ENCODE measurements at places on chromosomes 13 and 19.

DNA sequence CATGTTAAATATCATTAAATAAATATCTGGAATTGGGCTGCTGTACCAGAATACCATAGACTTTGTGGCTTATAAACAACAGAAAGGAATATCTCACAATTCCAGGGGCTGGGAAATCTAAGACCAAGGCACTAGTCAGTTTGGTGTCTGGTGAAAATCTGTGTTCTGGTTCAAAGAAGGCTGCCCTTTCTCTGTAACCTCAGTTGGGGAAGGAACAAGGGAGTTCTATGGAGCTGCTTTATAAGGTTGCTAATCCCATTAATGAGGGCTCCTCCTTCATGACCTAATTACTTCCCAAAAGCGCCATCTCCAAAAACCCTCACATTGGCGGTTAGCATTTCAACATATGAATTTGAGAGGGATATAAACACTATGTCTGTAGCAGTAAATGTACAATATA lies 480.9 kb downstream of the GPC5 start:
- DNase-seq = no peak

GRCh38 chr13:94056362-94056990 lies 423.0 kb downstream of the DCT start:
- DNase-seq = no peak

- no peak for DNase-seq
These were observed 391 bp downstream of the ZNF761 start for GRCh38 chr19:53432088-53432661.

DNA sequence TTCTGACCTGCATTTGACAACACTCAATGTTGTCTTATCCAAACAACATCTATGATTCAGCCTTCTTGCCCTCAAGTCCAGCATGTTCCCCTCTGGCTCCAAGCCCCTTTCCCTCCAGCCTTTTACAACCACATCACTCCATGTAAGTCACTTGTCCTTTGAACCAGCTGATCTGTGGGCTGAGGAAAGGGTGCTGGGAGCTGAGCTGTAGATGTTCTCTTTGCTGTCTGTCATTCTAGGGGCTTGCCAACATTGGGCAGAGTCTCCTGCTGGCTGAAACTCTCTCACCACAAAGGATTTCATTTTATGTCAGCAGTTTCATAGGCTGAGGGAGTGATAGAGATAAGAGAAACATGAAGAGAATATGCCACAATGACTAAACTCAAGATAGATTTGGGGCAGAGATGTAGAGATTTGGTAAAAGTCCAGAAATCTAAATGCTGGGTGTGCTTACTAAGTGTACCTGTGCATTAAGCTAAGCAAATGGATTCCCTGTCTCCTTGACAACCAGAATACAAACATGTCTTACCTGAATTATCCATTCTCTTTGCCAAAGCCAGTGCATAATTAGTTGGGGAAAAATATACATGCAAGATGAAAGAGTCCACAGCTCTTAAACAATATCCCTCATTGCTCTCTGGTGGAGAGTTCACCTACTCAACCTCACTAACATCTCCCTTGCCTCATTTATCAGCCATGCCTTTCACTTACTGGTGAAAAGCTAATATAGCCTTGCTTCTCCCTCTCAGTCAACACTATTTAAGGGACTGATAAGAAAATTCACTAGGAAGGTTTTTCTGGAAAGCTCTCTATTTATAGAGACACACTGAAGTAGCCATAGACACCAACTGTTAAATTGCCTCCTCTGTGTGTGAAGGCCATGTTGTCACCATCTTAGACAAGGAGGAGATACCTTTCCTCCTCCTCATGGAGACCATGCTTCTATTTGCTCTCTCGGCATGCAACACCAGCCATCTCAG lies 175.5 kb upstream of the SERP2 start:
- no peak for DNase-seq

- no peak for DNase-seq
These were observed 7.4 kb upstream of the KLHL26 start for GRCh38 chr19:18629166-18630088.

- no peak for DNase-seq
These were observed 2700.2 kb downstream of the PCDH9 start for GRCh38 chr13:64529874-64530485.

GRCh38 chr19:19343762-19344161 lies 23.1 kb downstream of the MAU2 start:
- DNase-seq = no peak

DNA sequence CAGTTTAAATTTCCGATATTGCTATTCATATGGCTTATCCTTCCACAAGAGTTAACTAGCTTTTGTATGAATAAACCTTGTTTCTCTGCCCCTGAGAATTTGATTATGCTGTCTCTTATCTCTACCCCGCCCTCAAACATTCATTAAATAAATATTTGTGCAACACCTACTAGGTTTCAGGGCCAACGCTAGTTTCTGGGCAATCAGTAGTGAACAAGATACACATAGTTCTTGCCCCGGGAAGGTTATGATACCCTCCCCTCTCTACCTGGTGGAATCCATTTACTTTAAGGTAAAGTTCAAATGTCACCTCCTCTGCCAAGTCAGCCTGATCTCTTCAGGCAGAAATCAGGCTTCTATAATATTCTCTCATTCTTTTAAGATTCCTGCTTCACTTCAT lies 16.6 kb upstream of the USP12 start:
- no peak for DNase-seq

- no peak for DNase-seq
These were observed 74.5 kb downstream of the CYSLTR2 start for GRCh38 chr13:48728226-48728625.

DNA sequence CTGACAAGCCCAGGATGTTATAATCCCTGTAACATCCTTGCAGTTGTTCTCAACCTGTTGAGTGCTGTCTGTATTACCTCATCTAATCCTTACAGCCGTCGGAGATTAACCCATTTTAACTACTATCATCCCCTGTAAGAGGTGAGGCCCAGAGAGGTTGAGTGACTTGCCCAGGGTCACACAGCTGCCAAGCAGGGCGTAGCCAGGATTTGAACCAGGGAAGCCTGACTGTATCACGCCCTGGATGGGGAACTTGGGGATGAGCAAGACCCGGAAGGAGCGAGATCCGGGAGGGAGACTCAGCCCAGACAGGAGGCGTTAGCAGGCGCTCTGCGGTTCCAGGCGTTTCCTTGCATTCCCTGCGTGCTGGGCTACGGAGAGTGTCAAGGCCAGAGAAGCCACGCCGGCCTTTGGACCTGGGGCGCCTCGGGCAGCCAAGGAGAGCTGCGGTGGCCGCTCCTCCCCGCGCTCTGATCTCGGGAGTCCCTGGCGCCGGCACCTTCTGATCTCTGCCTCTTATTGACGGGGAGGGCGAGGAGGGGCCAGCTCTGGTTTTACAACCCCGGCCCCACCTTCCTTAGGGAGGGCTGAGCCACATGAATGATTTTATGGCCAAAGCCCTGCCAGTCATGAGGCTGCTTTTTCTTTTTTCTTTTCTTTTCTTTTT lies 6.2 kb downstream of the SULT2B1 start:
- no peak for DNase-seq

Measured in NCI-H1436 (cell line).